OCI-LY7 (cell line): ENCODE measurements at places on chromosomes 7 and 10.

- DNase-seq, result no peak
These were observed 284.0 kb downstream of the AUTS2 start for GRCh38 chr7:69882269-69882668.

- no peak for DNase-seq
These were observed 42.8 kb downstream of the RBM20 start for GRCh38 chr10:110686949-110687348.

- no peak for DNase-seq
These were observed 932.1 kb upstream of the C7orf33 start for GRCh38 chr7:147658392-147658967.

- DNase-seq, result no peak
These were observed 23.4 kb upstream of the AKR1C3 start for GRCh38 chr10:5070648-5071410.

DNA sequence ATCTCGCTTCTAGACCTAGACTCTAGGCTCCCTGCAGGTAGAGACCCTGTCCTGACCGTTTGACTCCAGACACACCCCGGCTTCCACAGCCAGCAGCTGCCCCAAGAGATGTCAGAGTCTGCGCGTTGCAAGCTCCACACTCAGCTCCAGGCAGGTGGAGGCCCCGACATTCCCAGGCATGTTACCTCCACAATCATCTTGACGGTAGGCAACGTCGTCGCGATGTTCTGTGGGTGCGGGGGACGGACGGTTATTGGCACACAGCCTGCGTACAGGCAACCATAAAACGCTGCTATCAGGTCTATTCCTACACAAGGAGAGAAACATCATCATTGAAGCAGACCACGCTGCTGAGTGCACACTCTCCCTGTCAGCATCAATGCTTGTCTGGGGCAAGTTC, 213.2 kb downstream of the ZMYND11 start:
- no peak for DNase-seq

GRCh38 chr10:78004215-78005026, 24.9 kb downstream of the POLR3A start:
- no peak for DNase-seq

DNA sequence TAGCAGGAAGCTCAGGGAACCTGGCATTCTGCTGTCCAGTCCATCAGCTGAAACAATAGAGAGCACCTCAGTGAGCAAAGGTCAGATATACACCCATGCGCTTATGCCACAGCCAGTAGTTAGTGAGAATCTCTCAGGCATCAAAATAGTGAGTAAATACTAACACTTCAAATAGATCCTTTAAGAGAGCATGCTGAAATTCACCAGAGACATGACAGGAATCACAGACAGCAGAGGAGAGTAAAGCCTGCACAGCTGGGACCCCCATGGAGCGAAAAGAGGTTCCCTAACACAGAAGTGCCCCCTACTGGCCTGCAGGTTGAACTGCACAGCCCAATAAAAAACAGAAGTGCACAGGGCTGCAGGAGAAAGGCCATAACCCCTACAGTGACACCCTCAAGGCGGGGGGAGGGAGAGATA, 57.6 kb upstream of the ANTXRL start:
- peak; percentile 48 for DNase-seq

GRCh38 chr10:113496111-113497109, 56.4 kb upstream of the HABP2 start:
- DNase-seq, result no peak

DNA sequence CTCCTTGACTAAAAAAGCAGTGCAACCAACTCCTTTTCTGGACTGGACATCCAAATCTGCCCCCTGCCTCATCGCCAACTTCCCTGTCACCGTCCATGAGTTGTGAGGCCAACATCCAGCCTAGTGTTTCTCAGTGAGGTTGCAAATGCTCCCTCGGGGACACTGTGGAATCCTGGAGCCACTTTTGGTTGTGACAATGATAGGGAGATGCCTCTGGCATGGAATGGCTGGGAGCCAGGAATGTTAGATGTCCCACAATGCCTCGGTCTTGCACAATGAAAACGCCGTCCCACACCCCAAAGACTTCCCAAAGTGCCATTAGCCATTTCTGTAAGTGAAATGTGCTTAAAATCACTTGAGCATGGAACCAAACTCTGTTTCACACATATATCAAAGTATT, 105.2 kb downstream of the OSBPL3 start:
- DNase-seq, result no peak

- no peak for DNase-seq
These were observed 9.6 kb upstream of the STRA8 start for GRCh38 chr7:135224027-135224426.
